ENCODE measurements at places on chromosomes 13 and 19.

DNA sequence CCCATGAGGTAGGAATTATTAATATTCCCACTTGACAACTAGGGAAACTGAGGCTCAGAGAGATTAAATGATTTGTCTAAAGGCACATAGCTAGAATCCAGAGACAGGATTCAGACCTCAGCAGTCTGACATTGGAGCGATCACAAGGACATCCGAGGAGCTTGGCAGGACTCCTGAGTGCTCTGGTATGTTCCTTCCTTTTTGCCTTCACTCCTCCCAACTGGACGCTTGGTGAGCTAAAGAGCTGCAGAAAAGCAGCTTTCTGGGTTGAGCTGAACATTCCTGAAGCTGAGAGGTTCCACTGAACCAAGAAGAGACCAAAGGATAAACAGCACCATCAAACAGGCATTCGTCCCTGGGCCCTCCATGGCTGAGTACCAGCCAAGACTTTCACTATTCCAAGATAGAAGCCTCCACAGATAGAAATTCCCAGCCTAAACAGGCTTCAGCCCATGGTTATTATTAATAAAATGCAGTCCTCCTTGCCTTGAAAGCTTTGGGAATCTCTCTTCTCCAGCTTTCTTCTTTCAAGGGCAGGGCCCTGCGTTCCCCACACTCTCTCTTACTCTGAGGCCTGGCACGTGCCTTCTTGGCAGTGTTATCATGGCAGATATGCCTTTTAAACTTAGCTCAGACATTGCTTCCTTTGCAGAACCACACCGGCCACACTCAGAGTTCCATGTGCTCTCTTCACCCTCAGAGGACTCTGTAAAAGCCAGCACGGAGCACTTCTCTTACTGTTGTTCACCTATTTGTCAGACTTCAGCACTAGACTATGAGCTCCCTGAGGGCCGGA lies 97.1 kb downstream of the CYSLTR2 start:
- DNase-seq = no peak

GRCh38 chr13:102392481-102393209 lies 9.2 kb downstream of the FGF14 start:
- DNase-seq = no peak

- DNase-seq = no peak
These were observed 21.7 kb upstream of the ZNF429 start for GRCh38 chr19:21483589-21484170.

DNA sequence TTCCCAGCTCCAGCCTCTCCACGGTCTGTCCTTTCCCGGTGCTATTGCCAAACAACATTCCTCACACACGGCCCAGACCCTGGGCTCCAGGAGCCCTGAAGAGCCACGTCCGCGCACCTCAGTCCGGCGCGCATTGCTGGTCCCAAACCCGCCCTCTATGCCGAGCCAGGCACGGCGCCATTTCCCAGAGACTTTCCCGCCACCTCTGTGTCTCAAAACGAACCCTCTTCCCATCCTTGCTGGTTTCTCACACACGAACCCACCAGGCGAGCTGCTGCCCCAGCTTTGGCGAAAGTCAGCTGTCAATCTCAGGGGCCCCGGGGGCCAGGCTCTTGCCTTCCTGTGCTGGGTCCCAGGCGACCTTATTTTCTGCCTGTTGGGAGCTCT lies 28.0 kb upstream of the F7 start:
- no peak for DNase-seq

GRCh38 chr19:4913996-4914735 lies 4.9 kb downstream of the UHRF1 start:
- DNase-seq = no peak

- DNase-seq = no peak
These were observed 3.1 kb downstream of the POLR1G start for GRCh38 chr19:45409557-45409920.

GRCh38 chr13:53138376-53139036 lies 109.9 kb downstream of the OLFM4 start:
- DNase-seq = no peak

DNA sequence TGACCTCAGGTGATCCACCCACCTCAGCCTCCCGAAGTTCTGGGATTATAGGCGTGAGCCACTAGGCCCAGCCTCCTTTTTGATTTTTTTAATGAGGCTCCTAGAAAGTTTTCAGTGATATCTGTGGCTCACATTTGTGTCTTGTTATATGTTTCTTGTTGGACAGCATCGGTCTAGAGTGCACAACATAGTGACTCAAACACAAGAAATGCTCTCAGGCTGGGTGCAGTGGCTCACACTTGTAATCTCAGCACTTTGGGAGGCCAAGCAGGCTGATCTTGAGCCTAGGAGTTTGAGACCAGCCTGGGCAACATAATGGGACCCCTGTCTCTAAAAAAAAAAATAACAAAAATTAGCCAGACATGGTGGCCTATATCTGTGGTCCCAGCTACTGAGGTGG lies 8.2 kb downstream of the PHF11 start:
- no peak for DNase-seq
